ENCODE measurements at places on chromosomes 7 and 10.

GRCh38 chr10:48496831-48497779 is 107.8 kb downstream of the ARHGAP22 start:
- DNase-seq = no peak

DNA sequence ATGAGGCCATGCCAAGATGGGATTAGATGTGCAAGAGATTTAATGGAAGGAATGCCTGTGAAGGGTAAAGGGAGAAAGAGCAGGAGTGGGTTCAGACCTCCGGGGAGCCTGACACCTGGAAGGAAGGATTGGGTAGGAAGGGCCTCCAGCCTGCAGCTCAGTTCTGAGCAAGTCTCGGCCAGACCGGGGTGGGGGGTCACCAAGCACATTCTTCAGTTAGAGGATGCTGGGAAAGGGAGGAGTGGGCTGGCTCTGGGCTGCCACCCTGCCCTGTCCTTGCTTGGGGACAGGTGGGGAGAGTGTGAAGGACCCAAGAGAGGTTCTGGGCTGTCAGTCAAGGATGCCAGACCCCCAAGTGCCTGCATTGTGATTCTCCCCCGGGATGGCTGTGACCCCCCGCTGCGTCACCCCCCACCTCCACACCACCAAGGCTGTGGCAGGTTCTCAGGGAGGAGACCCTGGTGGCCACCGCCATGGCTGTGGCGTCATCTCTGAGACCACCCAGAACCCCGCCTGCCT is 16.5 kb upstream of the PRKAG2 start:
- no peak for DNase-seq

DNA sequence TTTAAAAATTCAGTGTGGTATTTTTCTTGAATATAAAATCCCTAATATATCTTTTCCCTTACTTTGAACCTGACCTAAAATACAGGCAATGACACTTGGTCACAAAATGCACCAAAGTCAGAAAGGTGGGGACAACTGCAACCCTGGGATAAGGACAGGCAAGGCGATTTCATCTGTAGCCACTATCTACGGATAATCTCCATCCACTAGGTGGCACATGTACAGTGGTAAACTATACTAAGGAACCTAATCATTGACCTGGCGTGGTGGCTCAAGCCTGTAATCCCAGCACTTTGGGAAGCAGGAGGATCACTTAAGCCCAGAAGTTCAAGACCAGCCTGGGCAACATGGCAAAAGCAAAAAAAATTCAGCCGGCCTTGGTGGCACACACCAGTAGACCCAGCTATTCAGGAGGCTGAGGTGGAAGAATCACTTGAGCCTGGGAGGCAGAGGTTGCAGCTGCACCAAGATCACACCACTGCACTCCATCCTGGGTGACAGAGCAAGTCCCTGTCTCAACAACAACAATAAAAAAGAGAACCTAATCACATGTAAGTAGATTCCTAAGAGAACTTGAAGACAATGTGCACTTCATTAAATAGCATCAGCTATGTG is 98.9 kb downstream of the KMT2C start:
- peak; percentile 33 for DNase-seq

DNA sequence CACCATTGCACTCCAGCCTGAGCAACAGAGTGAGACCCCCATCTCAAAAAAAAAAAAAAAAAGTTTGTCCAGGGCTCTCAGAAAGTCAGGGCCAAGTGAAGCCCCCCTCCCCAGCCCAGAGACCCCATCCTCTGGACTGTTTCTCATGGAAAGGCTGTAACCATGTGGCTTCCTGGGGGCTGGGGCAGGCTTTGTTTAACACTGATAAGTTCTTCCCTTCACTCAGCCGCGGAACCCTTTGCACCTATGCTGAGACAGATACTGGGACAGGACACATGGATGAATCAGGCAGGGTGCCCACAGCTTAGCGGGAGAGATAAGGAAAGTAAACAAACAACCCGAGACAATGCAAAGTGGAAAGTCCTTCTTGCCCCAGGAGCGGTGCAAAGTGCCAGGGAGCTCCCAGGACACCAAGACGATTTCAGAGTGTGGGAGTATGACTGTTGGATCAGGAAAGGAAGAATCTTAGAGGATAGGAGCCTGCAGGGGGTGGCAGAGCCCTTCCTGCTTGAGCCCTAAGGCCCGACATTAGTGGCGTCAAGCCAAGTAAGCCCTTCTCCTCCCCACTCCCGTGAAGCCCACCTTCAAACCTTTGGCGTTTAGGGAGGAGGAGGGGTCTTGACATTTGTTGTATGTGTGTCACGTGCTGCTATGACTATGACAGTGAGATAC is 11.6 kb downstream of the MLXIPL start:
- no peak for DNase-seq

DNA sequence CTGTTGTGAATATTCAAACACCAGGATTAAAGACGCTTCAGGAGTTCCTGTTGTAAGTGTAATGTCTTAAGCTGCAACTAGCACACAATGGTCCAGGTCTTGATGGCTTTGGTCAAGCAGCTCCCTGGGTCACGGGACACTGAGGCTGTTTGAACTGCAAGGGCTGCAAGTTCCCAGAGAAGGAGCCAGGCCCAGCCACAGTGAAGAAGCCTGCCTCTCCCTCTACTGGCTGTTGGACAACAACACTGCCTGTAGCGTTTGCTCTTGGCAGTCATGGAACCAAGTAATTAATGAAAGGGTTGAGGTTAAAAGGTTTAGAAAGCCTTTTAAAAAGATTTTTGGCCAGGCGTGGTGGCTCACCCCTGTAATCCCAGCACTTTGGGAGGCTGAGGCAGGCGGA is 31.9 kb upstream of the GUSB start:
- no peak for DNase-seq

GRCh38 chr10:71748671-71749191 is 24.6 kb downstream of the VSIR start:
- DNase-seq = peak; percentile 68
